ENCODE measurements at places on chromosomes 7 and 10.

DNA sequence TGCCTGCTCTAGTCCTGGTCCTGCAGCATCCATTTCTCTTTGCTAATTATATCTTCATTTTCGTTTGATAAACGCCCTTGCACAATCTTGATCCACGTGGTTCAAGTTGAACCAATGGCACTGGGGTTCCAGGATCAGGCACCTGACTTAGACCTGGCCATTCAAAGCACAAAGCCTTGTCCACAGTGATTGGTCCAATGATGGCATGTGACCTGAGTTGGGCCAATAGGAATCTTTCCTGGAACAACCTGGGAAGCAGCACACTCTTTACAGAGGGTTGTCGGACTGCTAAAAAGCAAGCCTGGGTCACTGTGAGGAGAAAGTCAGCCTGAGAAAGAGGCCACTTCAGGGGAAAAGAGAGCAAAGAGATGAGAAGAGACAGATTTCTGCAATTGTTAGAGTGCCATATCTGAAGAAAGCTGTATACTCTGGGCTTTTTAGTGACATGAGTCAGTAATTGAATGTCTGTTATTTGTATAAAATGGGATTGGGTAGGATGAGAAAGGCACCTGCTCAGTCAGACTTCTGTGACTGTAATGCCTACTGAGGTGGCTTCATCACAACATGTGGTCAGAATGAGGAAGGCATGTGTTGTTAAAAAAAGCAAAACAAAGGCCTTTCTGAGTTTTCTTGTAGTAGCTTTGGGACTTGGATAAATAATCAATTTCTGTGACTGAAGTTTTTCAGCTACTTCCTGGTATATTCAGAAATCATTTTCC is 4.4 kb upstream of the STEAP4 start:
- DNase-seq: no peak

DNA sequence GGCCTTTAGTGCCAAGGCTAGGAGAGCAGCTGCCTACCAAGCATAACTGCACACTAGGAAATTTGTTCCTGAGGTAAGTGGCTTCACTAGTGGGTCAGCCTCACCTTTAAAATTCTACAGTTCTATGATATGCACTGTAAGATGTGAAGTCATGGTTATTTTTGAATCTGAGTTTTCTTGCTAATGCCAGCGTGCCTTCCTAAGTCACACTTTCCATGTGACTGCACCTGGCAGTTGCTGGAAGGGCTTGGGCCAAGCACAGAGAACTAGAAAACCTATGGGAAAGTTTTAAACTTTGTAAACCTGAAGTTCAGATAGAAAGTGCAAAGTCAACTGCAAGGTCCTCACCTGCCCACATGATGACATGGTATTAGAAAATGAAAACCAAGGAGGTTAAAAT is 42.5 kb downstream of the STEAP1B start:
- no peak for DNase-seq

DNA sequence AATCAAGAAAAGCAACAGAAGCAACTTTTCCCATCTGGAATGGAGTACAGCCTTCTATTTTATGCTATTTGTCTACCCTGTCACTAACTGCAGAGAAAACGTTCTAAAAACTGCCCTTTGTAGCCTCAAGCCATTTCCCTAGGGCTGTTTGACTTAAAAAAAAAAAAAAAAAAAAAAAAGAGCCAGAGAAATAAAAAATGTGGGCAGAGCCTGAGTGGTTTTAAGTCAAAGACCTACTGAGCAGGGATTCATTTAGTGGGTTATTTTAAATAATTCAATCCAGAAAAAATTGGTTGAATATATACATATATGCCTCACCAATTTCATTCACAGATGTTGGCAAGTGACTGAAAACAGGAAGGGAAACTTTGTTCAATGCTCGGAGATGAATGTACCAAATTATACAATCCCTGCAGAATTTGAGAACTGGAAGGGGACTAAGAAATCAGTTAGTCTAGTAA is 75.2 kb downstream of the PPP1R3C start:
- no peak for DNase-seq

- DNase-seq: no peak
These were observed 53.3 kb downstream of the FIGNL1 start for GRCh38 chr7:50396856-50397255.

- no peak for DNase-seq
These were observed 227.6 kb downstream of the RPS24 start for GRCh38 chr10:78261291-78261690.

GRCh38 chr7:42461537-42461936 is 224.5 kb upstream of the GLI3 start:
- DNase-seq: no peak

- DNase-seq: no peak
These were observed 9.2 kb downstream of the JMJD1C start for GRCh38 chr10:63456437-63457210.
